Purkinje cell (primary cell): ENCODE measurements at places on chromosomes 2 and 18. TPM values are rescaled to one million over a fixed set of nuclear protein-coding genes. Genes with fewer than 3 reads are reported as not detected.

PPP1R1C gene
- 2.3 and 3.5 TPM in 2 replicates for polyA plus RNA-seq

POTEF gene
- not detected in 2 replicates for polyA plus RNA-seq

GATA6 gene
- polyA plus RNA-seq: not detected in 2 replicates

VWC2L gene
- polyA plus RNA-seq: 1.3 TPM in 1 of 2 replicates, not detected in the other

ASNSD1 gene
- 126 and 127 TPM in 2 replicates for polyA plus RNA-seq

CRYBA2 gene
- not detected in 2 replicates for polyA plus RNA-seq

KCNE4 gene
- polyA plus RNA-seq: not detected in 2 replicates

LYG1 gene
- polyA plus RNA-seq: not detected in 2 replicates

ANKRD23 gene
- polyA plus RNA-seq: 2.2 TPM in 1 of 2 replicates, not detected in the other

CNRIP1 gene
- 58.7 and 86.7 TPM in 2 replicates for polyA plus RNA-seq

HOXD12 gene
- not detected in 2 replicates for polyA plus RNA-seq

C2orf92 gene
- 0.56 and 2.0 TPM in 2 replicates for polyA plus RNA-seq

IGFBP2 gene
- polyA plus RNA-seq: 2.2 TPM in 1 of 2 replicates, not detected in the other

NAGK gene
- polyA plus RNA-seq: 61.0 and 69.8 TPM in 2 replicates

SOWAHC gene
- polyA plus RNA-seq: 0.43 and 0.74 TPM in 2 replicates

LRRC30 gene
- polyA plus RNA-seq: not detected in 2 replicates

EVX2 gene
- polyA plus RNA-seq: not detected in 2 replicates

DNER gene
- 1,976 and 2,466 TPM in 2 replicates for polyA plus RNA-seq

DSG1 gene
- 0.74 TPM in 1 of 2 replicates, not detected in the other for polyA plus RNA-seq

AQP12B gene
- not detected in 2 replicates for polyA plus RNA-seq

ONECUT2 gene
- 2.1 and 2.2 TPM in 2 replicates for polyA plus RNA-seq

GDF7 gene
- polyA plus RNA-seq: not detected in 2 replicates

PMAIP1 gene
- not detected in 2 replicates for polyA plus RNA-seq

SERPINB11 gene
- 1.2 TPM in 1 of 2 replicates, not detected in the other for polyA plus RNA-seq

CFAP210 gene
- polyA plus RNA-seq: 5.2 and 5.5 TPM in 2 replicates

MBD2 gene
- polyA plus RNA-seq: 13.4 and 22.4 TPM in 2 replicates

TMEM169 gene
- polyA plus RNA-seq: 1.9 and 2.9 TPM in 2 replicates

GPR45 gene
- polyA plus RNA-seq: not detected in 2 replicates

ZNF804A gene
- 10.8 and 11.8 TPM in 2 replicates for polyA plus RNA-seq

ESCO1 gene
- 17.2 and 21.7 TPM in 2 replicates for polyA plus RNA-seq

NT5C1B gene
- not detected in 2 replicates for polyA plus RNA-seq

EFHD1 gene
- 0.15 TPM in 1 of 2 replicates, not detected in the other for polyA plus RNA-seq

SETBP1 gene
- 3.5 and 6.1 TPM in 2 replicates for polyA plus RNA-seq

EGR4 gene
- 0.99 TPM in 1 of 2 replicates, not detected in the other for polyA plus RNA-seq

CBLN2 gene
- 8.2 TPM in 1 of 2 replicates, not detected in the other for polyA plus RNA-seq

FKBP7 gene
- 30.1 and 36.9 TPM in 2 replicates for polyA plus RNA-seq

TMEM178A gene
- polyA plus RNA-seq: 21.4 and 44.7 TPM in 2 replicates

CHAC2 gene
- 6.1 and 14.2 TPM in 2 replicates for polyA plus RNA-seq

RPL37A gene
- polyA plus RNA-seq: 1,182 and 1,251 TPM in 2 replicates

EPAS1 gene
- polyA plus RNA-seq: 1.0 and 1.3 TPM in 2 replicates

CFC1 gene
- 0.39 and 0.85 TPM in 2 replicates for polyA plus RNA-seq

EML6 gene
- 7.3 and 17.7 TPM in 2 replicates for polyA plus RNA-seq
